Hematopoietic multipotent progenitor cell (in vitro differentiated cells): ENCODE measurements at places on chromosomes 5 and 9. TPM values are rescaled to one million over a fixed set of nuclear protein-coding genes. Genes with fewer than 3 reads are reported as not detected.

GRCh38 chr5:109701792-109702191 lies 12.1 kb downstream of the MAN2A1 start:
- no peak for DNase-seq

DNA sequence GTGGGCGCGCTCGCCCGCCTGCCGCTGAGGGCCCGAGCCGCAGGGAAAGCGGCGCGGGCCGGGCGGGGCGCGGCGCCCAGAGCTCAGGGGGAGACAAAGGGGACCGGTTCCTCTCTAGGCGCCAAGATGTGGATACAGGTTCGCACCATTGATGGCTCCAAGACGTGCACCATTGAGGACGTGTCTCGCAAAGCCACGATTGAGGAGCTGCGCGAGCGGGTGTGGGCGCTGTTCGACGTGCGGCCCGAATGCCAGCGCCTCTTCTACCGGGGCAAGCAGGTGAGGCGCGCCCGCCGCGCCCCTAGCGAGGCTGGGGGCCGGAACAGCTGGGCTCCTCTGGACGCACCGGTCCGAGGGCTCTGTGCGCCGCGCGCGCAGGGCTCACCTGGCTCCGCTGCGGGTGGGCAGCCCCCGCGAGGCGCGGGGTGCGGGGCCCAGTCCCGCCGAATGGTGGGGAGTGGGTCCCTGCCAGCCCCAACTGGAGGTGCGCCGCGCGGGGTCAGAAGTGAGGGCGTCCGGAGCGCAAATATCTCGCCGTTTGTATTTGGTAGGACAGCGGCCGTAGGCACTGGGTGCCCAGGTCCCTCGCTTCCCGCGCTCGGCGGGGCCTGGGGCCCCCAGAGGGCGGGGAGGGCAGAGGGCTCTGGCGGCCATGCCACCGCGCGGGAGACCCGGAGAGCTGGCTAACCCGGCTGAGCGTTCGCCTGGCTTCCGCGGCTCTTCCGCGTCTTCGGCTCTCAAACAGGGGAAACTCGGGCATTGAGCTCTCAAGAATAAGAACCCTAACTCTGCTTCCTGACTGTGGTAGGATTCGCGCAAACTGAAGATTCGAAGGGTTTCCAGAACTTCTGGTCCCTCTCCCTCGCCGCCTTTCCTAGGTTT lies 607 bp downstream of the UHRF2 start:
- DNase-seq = peak; percentile 14

OTP gene
- total RNA-seq = under 0.01 TPM

SYK gene
- total RNA-seq = 62.7 TPM

DNA sequence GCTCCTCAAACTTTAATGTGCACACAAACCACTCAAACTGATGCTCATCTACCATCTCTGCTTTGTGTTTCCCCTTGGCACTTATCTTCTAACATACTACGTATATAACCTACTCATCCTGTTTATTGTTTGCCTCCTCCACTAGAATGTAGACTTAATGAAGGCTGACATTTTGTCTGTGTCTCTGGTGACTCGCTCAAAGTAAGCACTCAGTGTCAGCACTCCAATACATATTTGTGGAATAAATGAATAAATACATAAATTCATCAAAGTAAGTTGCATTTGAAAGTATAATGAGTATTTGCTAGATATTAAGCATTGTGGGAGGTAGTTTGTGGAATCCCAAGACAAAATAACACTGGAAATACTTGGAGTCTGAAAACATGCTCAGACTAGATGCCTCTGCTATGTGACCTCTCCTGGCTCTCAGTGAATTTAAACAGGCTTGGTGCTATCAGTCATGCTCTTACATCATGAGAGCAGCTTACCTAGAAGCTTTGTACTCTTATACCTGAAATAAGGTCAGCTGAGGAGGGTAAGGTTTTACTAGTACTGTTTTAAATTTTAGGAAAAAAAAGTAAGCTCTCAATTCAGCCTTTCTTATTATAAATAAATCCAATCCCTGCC lies 37.0 kb upstream of the RANBP6 start:
- DNase-seq = no peak

IFNB1 gene
- under 0.01 TPM for total RNA-seq

PLEKHG4B gene
- 7.0 TPM for total RNA-seq

GRCh38 chr5:140806834-140807775 lies at the start of gene PCDHA4:
PCDHA4 (plus strand) TSS chr5:140807068.
- peak; percentile 17 for DNase-seq

DNA sequence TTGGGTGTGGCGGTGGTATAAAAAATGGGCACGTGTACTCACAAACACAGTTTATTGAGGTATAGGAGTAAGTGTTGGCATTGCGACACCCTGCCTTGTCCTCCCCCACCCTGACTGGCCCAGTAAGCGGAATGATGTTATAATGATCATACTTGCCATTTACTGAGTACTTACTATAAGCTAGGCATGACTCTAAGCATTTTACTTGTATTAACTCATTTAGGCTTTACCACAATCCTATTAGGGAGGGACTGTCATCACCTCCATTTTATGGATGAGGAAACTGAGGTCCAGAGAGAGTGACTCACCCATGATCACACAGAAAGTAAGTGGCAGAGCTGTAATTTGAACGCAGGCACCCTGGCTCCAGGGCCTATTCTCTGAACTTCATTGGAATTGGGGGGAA lies 2.3 kb downstream of the SMIM3 start:
- DNase-seq = no peak

PKD2L2 gene
- total RNA-seq = under 0.01 TPM

SLC22A5 gene
- 12.9 TPM for total RNA-seq

CTNND2 gene
- total RNA-seq = not detected

- peak; percentile 10 for DNase-seq
Measured at GRCh38 chr5:145996135-145996534, 59.8 kb downstream of the SH3RF2 start.

DNA sequence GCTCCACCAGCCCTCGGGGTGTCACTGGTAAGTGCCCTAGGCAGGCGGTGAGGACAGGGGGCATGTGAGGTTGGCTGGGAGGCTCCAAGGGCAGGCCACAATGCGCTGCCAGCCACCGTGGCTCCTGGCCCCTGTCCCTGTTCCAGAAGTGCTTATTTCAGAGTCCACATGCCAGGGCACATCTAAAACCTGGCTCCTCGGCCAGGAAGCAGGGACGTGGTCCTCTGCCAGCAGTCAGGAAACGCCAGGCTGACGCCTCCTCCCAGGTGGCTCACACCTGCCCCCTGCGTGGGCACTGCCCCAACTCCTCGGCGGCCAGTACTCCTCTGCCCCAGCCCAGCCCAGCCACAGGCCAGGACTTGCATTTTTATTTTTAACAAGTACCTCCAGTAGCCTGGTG lies 68.5 kb downstream of the SECISBP2 start:
- DNase-seq = no peak

DNA sequence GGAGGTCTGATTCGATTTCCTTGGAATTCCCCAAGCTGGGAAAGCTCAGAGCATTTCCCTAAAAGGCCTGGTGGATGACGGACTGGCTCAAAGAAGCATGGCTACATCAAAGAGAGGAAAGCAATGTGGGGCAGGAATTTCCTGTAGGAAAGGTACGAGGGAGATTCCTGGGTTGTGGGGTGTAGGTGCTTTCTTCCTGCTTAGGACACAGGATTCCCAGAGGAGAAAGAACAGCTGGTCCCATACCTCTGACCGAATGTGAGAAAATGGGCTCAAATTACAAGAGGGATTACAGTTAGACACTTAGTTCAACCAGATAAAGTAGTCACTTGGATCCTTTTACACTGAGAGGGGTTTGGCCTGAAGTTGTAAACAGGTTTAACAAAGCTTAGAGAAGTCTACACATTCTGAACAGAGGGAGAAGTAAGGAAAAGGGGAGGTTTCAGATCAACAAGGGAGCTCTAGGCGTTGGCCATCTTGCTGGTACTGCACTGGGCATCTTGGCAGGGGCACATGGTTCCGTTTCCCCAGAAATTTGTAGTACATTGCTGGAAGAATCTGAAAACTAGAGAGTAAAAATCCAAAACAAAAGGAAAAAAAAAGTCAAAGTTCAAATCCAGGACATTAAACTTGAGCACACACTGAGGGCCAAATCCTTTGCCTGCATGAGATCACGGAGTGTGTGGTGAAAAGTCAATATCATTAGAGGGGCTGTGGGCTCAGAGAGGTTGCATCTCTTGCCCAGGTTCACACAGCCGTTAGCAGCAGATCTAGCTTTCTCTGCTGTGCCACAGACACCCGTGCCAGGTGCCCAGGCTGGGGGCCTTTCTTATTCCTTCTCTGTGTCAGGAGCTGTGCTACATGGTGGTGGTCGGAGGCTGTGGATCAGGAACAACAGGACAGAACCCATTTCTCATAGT lies 171.3 kb downstream of the RGS3 start:
- DNase-seq = no peak

- DNase-seq = no peak
Measured at GRCh38 chr9:5336688-5337087, 3.0 kb downstream of the RLN1 start.

- DNase-seq = no peak
Measured at GRCh38 chr9:8907868-8908267, 1108.3 kb upstream of the DMAC1 start.

ZDHHC11 gene
- 5.9 TPM for total RNA-seq

GRCh38 chr5:149301744-149302380 lies 30.2 kb downstream of the AFAP1L1 start:
- DNase-seq = no peak

NPR3 gene
- 360 TPM for total RNA-seq

GRCh38 chr5:123116058-123116457 lies 27.0 kb downstream of the PRDM6 start:
- DNase-seq = no peak

DNA sequence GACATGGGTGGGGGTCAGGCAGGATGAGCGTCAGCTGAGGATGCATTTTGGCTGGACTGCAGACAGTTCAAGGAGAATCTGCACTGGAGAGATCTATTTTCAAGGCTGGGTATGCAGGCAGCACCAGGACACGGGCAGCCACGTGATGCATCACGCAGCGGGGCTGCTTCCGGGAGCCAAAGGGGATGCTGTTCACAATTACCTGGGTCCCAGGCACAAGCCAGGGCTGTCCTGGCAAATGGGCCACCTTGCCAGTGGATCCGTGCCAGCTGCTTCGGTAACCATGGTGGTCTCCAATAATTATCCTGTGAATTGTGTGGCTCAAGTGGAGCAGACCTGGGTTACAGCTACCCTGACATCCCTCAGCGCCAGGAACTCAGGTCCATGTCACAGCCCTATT lies 17.5 kb downstream of the DBH start:
- no peak for DNase-seq

GRCh38 chr5:72328172-72328571 lies 8.0 kb downstream of the PTCD2 start:
- DNase-seq = no peak

DNA sequence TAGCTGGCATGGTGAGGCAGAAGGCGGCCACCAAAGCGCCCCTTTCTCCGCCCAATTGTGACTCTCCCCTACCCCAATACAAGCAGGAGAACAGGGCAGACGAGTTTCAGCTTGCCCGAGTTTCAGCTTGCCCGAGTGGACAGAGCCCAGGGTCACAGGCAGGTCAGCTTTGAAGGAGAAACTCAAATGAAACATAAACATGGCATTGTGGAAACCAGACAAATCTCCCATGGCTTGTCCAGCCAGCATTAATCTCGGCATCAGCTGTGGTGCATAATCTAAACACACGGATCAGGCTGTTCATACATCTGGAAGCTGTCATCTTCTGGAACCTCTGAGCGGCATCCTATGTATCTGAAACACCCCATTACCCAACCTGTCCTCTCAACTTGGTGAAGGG lies 16.9 kb downstream of the PTCH1 start:
- no peak for DNase-seq

DNA sequence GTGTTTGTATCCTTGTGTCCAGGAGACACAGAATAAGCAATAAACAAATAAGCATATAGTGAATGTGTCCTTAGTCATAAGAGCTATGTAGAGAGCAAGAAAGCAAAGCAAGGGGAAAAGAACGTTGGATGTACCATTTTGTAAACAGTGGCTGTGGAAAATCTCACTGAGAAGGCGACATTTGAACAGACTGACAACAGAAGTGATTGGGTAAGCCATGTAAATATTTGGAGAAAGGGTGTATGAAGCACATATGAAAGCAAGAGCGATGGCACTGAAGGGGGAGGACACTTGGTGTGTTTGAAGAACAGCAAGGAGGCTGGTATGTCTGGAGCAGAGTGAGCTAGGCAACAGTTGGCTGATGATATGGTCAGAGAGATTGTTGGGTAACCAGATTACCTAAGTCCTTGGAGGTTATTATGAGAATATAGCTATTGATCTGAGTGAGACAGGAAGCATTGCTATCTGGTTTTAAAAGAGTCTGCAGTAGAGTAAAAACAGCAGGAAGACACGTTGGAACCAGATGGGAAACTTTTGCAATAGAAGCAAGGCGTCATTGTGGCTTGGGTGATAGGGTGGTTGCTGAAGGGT lies 115.5 kb upstream of the IL7R start:
- no peak for DNase-seq

DNA sequence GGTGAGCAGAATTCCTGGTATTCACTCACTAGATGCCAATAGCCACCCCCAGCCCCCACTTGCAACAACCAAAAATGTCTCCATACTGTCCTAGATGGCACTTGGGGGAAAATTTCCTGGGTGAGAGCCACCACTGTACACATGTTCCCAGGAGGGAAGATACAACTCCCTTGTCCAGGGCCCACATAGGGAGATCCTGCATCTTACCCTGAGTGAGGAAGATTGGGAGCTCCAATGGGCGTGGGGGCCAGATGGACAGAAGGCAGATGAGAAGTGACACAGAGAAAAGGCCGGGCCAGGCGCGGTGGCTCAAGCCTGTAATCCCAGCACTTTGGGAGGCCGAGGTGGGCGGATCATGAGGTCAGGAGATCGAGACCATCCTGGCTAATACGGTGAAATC lies 12.3 kb upstream of the IPPK start:
- DNase-seq = no peak

GRCh38 chr5:55159763-55160492 lies at the start of gene GPX8:
GPX8 (plus strand) TSS chr5:55160171; CDS start chr5:55160193, 22 bp downstream.
- DNase-seq = peak; percentile 27

GRCh38 chr9:76400534-76401096 lies 6.4 kb upstream of the RFK start:
- no peak for DNase-seq

OR2V2 gene
- under 0.01 TPM for total RNA-seq

SPATA6L gene
- not detected for total RNA-seq

- DNase-seq = no peak
Measured at GRCh38 chr5:144194144-144194543, 23.5 kb downstream of the KCTD16 start.

TMEM232 gene
- total RNA-seq = 1.9 TPM

GRCh38 chr9:121674952-121675351 lies 23.5 kb downstream of the DAB2IP start:
- no peak for DNase-seq

DNA sequence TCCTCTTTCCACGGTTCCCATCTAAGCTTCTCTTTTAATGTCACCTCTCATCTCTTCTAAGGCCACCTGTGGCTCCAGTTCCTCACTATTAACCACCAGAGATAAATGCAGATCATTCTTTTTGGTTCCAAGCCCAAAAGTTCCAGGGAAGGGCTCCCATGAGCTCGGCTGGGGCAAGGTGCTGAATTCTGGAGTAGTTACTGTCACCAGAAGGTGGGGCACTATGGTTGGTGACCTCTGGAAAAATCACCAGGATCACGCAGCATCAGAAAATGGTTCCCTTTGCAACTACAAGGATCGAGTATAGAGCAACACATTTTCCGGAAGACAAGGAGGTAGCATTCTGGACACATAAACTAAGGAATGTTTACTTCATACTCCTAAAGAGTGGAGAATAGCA lies 528.7 kb upstream of the DAP start:
- DNase-seq = no peak

THBS4 gene
- total RNA-seq = under 0.01 TPM
